ENCODE measurements at places on chromosomes 1 and 21.

DNA sequence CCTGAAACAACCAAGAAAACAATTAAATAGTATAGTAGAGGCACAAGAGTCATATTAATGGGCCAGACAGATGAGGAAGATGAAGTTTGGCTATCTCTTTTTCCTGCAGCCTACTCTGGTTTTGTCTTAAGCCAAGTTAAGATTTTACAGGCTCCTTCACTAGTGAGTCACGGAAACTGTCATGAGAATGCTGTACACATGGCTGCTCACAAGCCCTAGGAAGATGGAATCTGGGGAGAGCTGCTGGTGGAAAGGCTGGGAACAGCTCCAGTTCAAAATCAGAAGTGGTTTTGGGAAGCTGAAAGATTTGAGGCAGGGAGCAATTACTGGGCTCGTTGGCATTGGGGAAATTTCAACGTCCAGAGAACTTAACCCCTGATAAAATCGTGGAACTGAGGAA lies 46.4 kb upstream of the S1PR1 start:
- no peak for DNase-seq

- no peak for DNase-seq
These were observed 79.1 kb upstream of the COL6A1 start for GRCh38 chr21:45902292-45902995.

DNA sequence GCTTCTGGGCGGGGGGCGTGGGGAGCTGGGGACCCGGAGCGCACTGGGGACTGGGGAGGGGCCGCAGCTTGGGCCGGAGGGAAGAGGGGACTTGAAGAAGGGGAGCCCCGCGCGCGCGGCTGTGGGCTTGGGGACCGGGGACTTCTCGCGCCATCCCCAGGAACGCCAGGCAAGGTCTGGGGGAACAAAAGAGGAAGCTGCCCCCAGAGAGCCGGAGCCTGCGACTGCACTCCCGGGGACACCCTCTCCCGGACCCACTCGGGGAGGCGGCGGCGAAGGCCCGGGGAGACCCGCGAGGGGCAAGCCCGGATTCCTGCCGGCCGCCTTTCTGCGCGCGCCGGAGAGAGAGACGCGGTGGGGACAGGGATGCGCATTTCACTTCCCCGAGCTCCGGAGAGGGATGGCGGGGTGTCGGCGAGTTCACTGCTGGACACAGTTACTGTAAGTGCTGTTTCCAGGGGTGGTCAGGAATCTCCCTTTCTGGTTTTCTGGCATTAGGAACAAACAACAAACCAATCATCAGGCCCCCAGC lies 732 bp downstream of the ABCG1 start:
- no peak for DNase-seq

GRCh38 chr1:116806671-116807070 lies 52.4 kb downstream of the CD2 start:
- no peak for DNase-seq

DNA sequence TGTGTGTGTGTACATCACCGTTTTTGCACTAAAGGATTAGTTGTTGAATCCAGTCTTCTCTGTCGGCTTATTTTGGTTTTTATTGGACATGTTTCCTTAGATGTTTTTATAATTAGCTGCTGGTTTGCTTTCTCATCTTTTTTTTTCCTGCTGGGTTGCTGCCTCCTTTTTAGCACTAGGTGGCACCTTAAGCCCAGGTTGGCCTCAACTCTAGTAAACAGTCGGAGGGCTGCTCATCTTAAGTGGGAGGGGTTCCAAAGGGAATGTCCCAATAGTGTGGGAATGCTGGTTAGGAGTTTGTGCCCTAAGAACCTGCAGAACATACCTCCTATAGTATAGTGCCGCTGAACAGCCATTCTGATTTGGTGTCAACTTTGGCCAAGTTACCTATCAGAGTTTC lies 570.1 kb upstream of the CXADR start:
- peak; percentile 35 for DNase-seq

DNA sequence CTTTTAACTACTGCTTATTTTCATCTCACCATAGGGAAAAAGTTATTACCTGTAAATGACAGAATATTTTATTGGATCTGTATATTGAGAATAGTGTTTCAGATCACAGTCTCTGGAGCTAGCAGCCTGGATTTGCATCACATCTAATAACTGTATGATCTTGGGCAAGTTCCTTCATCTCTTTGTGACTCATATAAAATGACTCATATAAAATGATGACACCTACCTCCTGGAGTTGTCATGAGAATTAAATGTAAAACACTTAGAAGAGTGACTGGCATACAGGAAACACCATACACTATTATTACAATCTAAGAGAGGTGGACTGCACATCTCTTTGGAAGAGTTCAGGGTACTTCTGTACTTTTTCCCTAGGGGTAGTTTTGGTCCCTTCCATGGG lies 421.3 kb downstream of the NEGR1 start:
- no peak for DNase-seq

DNA sequence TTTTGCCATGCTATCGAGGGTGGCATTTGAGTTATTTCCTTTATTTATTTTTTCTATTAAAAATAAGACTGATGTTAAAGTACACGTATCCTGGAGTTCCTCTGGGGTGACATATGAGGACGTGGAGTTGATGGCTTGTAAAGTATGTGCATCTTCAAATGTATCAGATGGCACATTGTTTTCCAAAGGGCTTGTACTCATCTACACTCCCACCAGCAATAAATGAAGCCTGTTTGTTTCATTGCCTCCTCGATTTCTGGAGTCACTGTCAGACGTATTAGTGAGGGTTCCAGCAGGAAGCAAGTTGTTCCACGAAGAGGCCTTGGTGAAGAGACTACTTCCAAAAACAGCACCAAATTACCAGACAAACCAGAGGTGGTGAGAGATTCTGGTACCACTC lies 423.9 kb downstream of the NPHP4 start:
- no peak for DNase-seq

GRCh38 chr1:7596126-7596965 lies 174.8 kb upstream of the VAMP3 start:
- DNase-seq = no peak

GRCh38 chr21:41220208-41220733 lies 52.3 kb downstream of the BACE2 start:
- no peak for DNase-seq

- no peak for DNase-seq
These were observed 55.9 kb downstream of the PPP2R5A start for GRCh38 chr1:212341090-212341489.

- peak; percentile 64 for DNase-seq
These were observed 51.7 kb downstream of the CSMD2 start for GRCh38 chr1:34113362-34113761.

- DNase-seq = no peak
These were observed 1.7 kb downstream of the EXOC8 start for GRCh38 chr1:231335663-231336602.

DNA sequence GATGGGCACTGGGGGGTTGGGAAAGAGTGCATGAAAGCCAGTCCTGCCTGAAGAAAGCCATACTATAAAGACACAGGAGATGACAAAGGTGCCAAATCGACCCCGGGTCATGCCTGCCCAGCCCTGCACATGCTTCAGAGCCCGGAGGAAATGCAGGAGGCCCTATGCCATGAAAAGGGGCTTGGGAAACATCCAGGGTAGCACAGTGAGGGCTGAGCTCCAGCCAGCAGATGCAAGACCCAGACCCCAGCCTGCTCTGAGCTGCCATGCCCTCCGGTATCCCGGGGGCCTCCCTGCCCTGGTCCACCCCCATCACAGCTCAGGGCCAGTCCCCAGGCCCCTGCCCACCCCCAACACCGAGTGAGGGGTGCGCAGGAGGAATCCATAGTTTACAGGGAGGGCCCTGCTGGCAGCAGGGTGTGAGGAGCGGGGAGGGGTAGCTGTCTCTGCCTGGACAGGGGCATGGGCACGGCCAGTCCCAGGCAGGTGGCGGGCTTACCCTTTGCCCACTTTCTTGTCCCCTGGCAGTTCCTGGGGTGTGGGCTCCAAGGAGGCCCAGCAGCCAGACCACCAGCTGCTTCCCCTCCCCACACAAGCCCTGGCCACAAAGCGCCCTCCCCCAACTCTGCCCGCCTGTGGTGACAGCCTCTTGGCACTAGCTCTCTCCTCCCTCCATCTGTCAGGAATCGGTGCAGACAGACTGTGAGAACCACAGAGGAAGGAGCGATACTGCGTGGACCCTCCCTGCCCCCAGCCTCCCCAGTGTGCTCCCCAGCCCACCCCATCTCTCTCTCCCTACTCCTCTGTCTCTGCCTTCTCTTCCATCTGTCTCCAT lies 16.8 kb downstream of the LRP8 start:
- no peak for DNase-seq

DNA sequence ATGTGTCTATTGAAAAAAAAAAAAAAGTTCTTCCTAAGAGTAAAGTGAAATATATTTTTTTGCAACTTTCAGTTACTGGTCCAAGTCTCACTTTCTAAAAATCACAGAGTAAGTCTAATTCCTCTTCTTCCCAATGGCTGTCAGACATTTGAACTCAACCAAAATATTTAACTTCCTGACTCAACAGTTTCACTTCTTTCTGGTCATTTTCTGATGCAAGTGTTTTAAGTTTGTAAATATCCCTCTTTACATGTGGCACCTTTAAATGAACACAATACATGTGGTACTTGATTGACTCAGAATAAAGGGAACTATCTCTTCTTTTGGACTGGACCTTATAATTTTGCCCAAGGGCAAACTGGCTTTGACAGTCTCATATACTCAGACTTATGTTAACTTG lies 76.7 kb downstream of the ASH1L start:
- no peak for DNase-seq

DNA sequence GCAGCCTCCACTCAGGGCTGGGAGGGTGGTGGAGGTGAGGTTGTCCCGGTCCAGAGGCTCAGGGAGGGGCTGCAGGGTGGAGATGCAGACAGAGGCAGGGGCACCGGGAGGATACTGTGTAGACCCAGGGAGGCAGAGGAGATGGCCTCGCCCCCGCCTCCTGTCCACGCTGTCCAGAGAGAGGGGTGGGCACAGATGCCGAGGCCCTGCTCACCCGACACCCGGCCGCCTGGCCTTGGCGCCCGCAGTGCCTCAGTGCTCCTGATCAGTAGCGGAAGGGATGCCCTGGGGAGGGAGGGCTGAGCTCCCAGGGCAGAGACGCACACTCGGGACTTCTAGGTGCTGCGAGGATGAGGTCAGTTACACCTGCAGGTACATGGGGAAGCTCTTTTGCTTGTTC lies 102.7 kb upstream of the TTC34 start:
- DNase-seq = no peak

All from COR-L47 (cell line).